ENCODE measurements at places on chromosomes 4 and X.

DNA sequence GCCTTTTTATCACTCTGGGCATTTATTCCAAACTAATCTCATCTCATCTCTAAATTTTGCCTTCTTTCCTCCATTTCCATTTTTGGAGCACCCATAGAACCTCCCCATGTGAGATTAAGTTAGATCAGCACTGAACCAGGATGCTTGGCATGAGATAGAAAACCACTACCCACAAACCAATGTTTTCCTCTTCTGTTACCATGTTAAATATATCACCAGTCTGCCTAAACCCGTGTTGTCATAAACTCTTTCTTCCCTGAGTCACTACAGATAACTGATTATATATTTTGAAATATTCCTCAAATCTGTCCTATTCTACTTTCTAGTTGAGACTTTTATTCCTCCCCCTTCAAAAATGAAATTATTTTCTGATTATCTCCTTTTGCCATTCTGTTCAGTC is 37.6 kb downstream of the GABRB1 start:
- H3K27ac ChIP-seq: no peak overlapping the region
- H3K36me3 ChIP-seq: no peaks in the 10 kb centered on the region
- no peak overlapping the region for H3K4me3 ChIP-seq

DNA sequence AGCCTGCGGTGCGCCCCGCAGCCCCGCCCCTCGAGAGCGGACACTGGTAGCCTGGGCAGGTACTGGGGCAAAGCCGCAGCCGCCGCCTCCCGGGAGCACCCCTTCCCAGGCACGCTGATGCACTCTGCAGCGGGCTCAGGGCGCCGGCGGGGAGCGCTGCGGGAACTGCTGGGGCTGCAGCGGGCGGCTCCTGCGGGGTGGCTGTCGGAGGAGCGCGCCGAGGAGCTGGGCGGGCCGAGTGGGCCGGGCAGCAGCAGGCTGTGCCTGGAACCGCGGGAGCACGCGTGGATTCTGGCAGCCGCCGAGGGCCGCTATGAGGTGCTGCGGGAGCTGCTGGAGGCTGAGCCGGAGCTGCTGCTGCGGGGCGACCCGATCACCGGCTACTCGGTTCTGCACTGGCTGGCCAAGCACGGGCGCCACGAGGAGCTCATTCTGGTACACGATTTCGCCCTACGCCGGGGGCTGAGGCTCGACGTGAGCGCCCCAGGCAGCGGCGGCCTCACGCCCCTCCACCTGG is 401 bp downstream of the SOWAHD start:
- DNase-seq: peak; percentile 48
- peaks cover 74% of the 10 kb centered on the region for H3K4me1 ChIP-seq
- peak overlapping the region; percentile 88 for H3K27ac ChIP-seq

GRCh38 chr4:172521248-172521647 is 647.4 kb upstream of the GALNT7 start:
- H3K4me1 ChIP-seq: no peaks in the 10 kb centered on the region
- no peaks in the 10 kb centered on the region for H3K27me3 ChIP-seq
- DNase-seq: no peak
- no peak overlapping the region for H3K4me3 ChIP-seq
- H3K27ac ChIP-seq: no peak overlapping the region

GRCh38 chr4:158934996-158935669 is 166.3 kb downstream of the FNIP2 start:
- H3K36me3 ChIP-seq: no peaks in the 10 kb centered on the region
- DNase-seq: no peak

DNA sequence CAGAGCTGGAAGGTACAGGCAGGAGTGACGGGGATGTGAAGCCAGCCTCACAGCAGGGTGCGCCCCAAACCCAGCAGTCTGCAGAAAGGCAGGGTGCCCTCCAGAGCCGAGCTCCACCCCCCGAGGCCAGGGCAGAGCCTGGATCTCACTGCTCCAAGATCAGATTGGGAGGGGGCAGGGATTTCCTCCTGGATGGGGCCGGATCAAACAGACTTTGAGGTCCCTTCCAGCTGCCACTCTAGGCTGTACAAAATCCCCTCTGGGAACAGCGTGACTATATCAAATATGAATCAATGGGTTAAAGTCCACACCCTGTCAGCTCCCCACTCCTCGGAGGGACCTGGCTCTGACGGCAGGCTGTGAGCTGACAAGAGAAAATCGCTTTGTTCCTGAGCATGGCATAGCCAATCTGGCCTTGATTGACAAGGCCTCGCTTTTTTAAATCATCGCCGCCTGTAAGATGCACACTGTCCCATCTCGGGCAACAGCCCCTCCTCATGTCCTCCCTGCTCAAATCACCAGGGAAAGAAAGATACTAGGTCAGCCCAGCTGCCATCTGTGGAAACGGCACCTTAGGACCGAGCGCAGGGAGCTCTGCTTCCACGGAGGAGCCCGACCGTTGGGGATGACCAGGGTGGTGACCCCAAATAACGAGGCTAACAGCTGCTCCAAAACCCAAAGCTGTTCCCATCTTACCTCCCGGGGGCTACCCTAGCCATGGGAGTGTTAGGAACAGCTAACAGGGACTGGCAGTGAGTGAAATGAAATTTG is 39.9 kb downstream of the PSAPL1 start:
- H3K4me3 ChIP-seq: no peak overlapping the region
- H3K27me3 ChIP-seq: no peaks in the 10 kb centered on the region
- no peaks in the 10 kb centered on the region for H3K4me1 ChIP-seq

GRCh38 chr4:169117591-169118081 is 107.6 kb upstream of the CBR4 start:
- no peaks in the 10 kb centered on the region for H3K4me1 ChIP-seq
- DNase-seq: no peak
- H3K4me3 ChIP-seq: no peak overlapping the region
- no peaks in the 10 kb centered on the region for H3K36me3 ChIP-seq

- no peak for DNase-seq
- no peak overlapping the region for H3K27ac ChIP-seq
- no peak overlapping the region for H3K4me3 ChIP-seq
- peaks cover 13% of the 10 kb centered on the region for H3K4me1 ChIP-seq
- H3K36me3 ChIP-seq: no peaks in the 10 kb centered on the region
Measured at GRCh38 chr4:81600520-81601357, 129.0 kb upstream of the RASGEF1B start.

DNA sequence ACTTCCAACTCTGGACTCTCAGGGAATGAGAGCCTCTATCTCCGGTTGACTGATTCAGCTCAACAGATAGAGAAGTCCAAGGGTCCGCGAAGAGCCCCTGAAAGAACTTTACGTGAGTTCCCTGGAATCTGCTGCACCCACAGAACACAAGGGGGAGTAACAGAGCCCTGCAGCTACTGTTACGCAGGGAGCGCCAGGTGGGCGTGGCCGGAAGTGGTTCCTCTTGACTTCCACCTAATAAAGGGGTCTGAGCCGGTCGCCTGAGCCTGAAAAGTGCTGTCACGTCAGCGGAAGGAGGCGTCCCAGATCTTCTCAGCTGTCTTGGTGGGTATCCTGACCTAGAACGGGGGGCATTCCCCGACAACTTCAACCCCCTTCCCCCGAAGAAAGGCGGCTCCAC is at the start of gene MAGEB6:
TSS of gene MAGEB6 (plus strand) at position 237 of the 400 bp plus-strand sequence. CDS start 1,407 bp downstream, outside the sequence.
- H3K27me3 ChIP-seq: no peaks in the 10 kb centered on the region
- no peaks in the 10 kb centered on the region for H3K36me3 ChIP-seq
- no peaks in the 10 kb centered on the region for H3K4me1 ChIP-seq

- H3K4me1 ChIP-seq: no peaks in the 10 kb centered on the region
- no peak for DNase-seq
- H3K27ac ChIP-seq: no peak overlapping the region
- no peaks in the 10 kb centered on the region for H3K27me3 ChIP-seq
Measured at GRCh38 chrX:21493226-21493830, 119.1 kb downstream of the CNKSR2 start.

DNA sequence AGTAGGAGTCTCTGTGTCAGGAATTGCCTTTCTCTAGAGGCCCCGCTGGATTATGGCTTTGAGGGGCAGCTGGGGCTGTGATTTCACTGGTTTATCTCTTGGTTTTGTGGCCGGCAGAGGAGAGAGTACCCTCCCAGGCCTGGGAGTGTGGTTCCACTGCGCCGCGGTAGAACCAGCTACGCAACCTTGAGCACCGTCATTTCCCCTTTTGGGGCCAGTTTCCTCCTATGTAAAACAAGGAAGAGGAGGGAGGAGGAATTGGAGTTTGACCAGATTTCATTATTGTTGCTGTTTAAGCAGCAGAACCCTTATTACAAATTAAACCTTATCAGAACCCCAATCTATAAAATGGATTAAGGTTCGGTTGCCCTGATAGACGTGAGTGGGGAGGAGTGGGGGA is 4.4 kb downstream of the SOX3 start:
- H3K27ac ChIP-seq: no peak overlapping the region
- no peaks in the 10 kb centered on the region for H3K4me1 ChIP-seq
- H3K4me3 ChIP-seq: no peak overlapping the region
- no peak for DNase-seq
- no peaks in the 10 kb centered on the region for H3K27me3 ChIP-seq

- H3K36me3 ChIP-seq: no peaks in the 10 kb centered on the region
- DNase-seq: no peak
- H3K27me3 ChIP-seq: no peaks in the 10 kb centered on the region
- peaks cover 3% of the 10 kb centered on the region for H3K4me1 ChIP-seq
- H3K4me3 ChIP-seq: no peak overlapping the region
- H3K27ac ChIP-seq: no peak overlapping the region
Measured at GRCh38 chrX:123854329-123854728, 5.5 kb upstream of the XIAP start.

GRCh38 chr4:7867701-7868435 is 71.8 kb downstream of the AFAP1 start:
- H3K27me3 ChIP-seq: no peaks in the 10 kb centered on the region
- no peak overlapping the region for H3K27ac ChIP-seq
- no peaks in the 10 kb centered on the region for H3K36me3 ChIP-seq
- no peaks in the 10 kb centered on the region for H3K4me1 ChIP-seq
- no peak for DNase-seq

GRCh38 chrX:120244735-120245498 is 5.7 kb upstream of the ZBTB33 start:
- peak; percentile 75 for DNase-seq
- H3K4me3 ChIP-seq: peak overlapping the region; percentile 78
- peak overlapping the region; percentile 72 for H3K27ac ChIP-seq
- no peaks in the 10 kb centered on the region for H3K4me1 ChIP-seq
- no peaks in the 10 kb centered on the region for H3K27me3 ChIP-seq
- no peaks in the 10 kb centered on the region for H3K36me3 ChIP-seq

GRCh38 chr4:21757248-21757647 is 191.3 kb downstream of the KCNIP4 start:
- H3K36me3 ChIP-seq: no peaks in the 10 kb centered on the region
- H3K27me3 ChIP-seq: no peaks in the 10 kb centered on the region

GRCh38 chr4:8907596-8908205 is 36.1 kb upstream of the HMX1 start:
- no peak overlapping the region for H3K4me3 ChIP-seq
- H3K27ac ChIP-seq: no peak overlapping the region
- DNase-seq: no peak

GRCh38 chr4:22466581-22466980 is 49.3 kb downstream of the ADGRA3 start:
- no peak for DNase-seq
- no peaks in the 10 kb centered on the region for H3K27me3 ChIP-seq
- H3K36me3 ChIP-seq: no peaks in the 10 kb centered on the region
- H3K4me1 ChIP-seq: no peaks in the 10 kb centered on the region

DNA sequence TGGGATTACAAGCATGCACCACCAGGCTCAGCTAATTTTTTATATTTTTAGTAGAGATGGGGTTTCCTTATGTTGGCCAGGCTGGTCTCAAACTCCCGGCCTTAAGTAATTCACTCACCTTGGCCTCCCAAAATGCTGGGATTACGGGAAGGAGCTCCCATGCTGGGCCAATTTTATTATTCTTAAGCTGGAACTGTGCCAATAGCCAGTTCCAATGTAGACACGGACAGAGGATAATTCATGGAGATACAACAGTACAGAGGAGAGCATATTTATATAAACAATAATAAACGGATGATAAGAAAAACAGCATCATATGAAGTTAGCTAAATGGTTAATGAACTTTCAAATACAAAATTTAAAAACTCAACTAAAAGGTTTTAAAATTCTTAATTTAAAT is 87.8 kb downstream of the PPA2 start:
- H3K4me3 ChIP-seq: no peak overlapping the region
- peaks cover 18% of the 10 kb centered on the region for H3K36me3 ChIP-seq
- no peaks in the 10 kb centered on the region for H3K27me3 ChIP-seq
- DNase-seq: no peak

GRCh38 chr4:142817442-142817841 is 28.7 kb downstream of the INPP4B start:
- H3K4me1 ChIP-seq: no peaks in the 10 kb centered on the region
- H3K27ac ChIP-seq: no peak overlapping the region
- no peaks in the 10 kb centered on the region for H3K36me3 ChIP-seq
- DNase-seq: no peak
- no peaks in the 10 kb centered on the region for H3K27me3 ChIP-seq

GRCh38 chr4:92104506-92104905 is 199.3 kb upstream of the GRID2 start:
- no peaks in the 10 kb centered on the region for H3K36me3 ChIP-seq
- no peak overlapping the region for H3K27ac ChIP-seq

- H3K27ac ChIP-seq: no peak overlapping the region
- no peak overlapping the region for H3K4me3 ChIP-seq
- H3K36me3 ChIP-seq: no peaks in the 10 kb centered on the region
- DNase-seq: no peak
- H3K27me3 ChIP-seq: no peaks in the 10 kb centered on the region
Measured at GRCh38 chrX:112698946-112699345, 19.2 kb upstream of the LHFPL1 start.

GRCh38 chr4:62448911-62449310 is 1248.8 kb downstream of the ADGRL3 start:
- no peaks in the 10 kb centered on the region for H3K4me1 ChIP-seq
- H3K27ac ChIP-seq: no peak overlapping the region
- H3K4me3 ChIP-seq: no peak overlapping the region
- DNase-seq: no peak

DNA sequence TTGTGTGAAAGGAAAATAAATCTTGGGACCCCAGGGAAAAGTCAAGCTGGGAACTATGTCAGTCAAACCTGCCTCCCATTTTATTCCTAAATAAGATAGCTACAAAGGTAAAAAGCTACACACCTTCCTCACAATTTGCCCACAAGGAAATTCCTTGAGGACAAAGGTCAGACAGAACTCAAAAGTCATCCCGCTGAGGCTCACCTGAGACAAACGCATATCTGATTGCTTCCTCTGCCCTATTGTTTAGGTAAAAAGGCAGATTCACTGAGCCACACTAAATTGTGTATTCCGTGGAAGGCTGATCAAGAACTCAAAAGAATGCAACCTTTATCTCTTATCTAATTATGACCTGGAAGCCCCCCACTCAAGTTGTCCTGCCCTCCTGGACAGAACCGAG is 58.7 kb upstream of the MAML3 start:
- DNase-seq: no peak
- no peaks in the 10 kb centered on the region for H3K4me1 ChIP-seq
- no peak overlapping the region for H3K4me3 ChIP-seq
- no peaks in the 10 kb centered on the region for H3K36me3 ChIP-seq
- no peak overlapping the region for H3K27ac ChIP-seq

Data from B cell (primary cell).